NCI-H1694 (cell line): ENCODE measurements at places on chromosomes 16 and 17.

DNA sequence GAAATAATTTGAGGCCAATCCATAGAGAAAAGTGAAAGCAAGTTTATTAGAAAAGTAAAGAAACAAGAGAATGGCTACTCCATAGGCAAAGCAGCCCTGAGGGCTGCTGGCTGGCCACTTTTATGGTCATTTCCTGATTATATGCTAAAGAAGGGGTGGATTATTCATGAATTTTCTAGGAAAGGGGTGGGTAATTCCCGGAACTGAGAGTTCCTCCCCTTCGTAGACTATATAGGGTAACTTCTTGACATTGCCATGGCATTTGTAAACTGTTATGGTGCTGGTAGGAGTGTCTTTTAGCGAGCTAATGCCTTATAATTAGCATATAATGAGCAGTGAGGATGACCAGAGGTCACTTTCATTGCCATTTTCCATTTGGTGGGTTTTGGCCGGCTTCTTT is 4.4 kb downstream of the DHRS7B start:
- DNase-seq: no peak

DNA sequence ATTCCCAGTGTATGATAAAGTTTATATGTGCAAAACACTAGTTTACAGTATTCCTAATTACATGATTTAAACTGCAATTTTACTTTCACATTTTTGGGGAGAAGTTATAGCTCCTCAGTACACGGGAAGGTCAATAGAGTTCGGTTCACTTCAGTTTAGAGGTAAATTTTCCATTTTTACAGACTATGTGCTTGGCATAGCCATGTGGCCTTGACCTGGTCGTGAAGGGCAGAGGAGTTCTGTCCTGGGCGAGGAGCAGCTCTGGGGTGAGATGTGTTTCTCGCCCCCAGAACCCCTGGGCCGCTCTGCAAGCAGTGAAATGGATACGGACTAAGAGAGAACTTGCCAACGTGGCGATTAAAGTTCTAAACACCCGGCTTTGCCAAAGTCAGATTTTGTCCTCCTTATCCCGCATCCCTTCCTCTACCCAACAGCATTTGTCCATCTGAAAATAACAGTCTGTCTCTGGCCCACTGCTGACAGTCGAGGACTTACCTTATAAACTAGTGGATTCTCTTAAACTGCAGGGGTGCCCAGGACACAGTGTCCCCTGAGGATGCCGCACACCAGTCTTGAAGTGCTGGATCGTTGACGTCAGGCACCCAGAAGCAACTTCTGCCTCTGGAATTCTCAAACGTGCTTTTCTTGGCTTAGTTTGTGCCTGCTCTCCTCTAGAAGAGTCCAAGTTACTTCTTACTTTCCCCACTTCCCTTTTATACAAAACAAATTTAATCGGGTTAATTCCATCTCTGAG is 1.5 kb upstream of the SIAH1 start:
- no peak for DNase-seq

- no peak for DNase-seq
Observed at GRCh38 chr17:12538003-12538402, 127.7 kb upstream of the MYOCD start.

DNA sequence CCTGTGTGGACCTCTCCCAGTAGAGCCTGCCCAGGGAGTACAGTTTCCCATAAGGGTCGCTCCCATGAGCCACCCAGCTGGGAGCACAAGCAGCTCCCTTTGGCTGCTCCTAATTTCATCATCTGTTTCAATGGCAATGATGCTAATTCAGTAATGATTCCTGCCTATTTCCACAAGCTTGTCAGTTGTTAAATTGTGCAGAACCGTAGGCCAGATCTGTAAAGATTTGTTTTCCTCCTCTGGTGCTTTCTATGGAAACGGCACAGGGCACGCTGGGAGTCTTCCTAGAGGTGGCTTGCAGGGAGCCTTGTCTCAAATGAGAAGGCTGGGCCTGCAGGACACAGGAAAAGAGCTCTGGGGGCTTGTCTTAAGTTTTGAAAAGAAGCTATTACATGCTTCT is 223.7 kb downstream of the CBLN1 start:
- DNase-seq: no peak

DNA sequence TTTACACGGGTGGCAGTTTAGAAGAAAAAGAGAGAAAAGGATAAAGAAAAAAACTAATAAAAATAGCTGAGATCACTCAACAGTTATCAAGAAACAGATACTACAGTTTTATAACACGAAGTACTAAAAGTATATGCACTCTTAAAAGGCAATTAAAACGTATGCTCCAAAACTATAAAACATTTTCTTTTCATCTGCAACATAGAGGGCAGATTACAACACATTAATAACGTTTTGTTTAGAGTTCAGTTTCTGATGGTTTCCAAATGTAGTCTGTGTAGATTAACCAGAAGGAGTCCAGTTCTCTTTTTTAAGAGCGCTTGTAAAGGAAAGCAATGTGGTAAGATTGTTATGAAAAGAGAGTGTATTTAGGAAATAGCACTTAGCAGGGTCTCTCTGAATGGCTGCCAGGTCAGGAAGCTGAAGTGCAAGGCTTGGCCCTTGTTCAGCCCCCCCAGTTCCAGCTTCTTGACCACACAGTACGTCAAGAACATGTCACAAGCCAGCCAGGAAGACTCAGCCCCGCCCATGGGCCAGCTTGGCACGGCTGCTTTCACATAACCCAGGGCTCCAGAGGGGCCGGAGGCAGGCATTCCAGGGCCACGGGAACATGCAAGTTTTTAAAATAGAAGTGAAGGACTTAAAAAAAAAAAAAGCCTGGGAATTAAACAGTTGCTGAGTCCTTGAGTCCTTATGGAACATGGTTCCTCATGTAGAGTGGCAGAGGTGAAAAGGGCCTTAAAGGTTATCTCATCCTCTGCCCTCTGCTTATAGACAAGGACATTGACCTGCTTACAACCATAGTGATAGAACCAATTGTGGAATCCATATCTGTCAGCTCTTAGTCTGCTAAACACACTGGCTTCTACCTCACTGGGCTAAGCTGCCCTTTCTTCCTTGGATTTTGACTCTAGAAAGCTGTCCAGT is 147.4 kb upstream of the TBX2 start:
- DNase-seq: no peak

- DNase-seq: no peak
Observed at GRCh38 chr17:78268951-78269905, 37.8 kb downstream of the TMEM235 start.
